ENCODE measurements at places on chromosomes 16 and 17.

DNA sequence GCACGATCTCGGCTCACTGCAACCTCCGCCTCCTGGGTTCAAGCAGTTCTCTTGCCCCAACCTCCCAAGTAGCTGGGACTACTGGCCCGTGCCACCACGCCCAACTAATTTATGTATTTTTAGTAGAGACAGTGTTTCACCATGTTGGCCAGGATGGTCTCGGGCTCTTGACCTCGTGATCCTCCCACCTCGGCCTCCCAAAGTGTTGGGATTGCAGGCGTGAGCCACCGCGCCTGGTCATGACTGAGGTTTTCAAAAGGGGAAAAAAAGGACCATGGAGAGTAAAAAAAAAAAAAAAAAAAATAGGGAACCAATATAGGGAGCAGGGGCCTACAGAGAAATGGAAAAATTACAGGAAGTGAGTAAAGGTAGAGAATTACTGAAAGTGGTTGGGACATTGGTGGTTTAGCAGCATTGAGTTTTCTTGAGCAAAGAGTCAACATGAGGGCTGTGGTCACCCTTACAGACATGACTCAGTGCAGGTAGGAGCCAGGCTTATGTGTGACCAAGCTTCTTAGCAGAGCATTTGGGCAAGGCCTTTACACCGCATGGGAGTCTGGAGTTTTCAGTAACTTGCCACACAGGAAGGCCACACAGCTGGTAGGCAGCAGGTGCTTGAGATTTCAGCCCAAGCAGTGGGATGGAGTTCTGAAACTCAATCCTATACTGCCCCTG lies 447.3 kb downstream of the HS3ST3B1 start:
- DNase-seq: no peak

DNA sequence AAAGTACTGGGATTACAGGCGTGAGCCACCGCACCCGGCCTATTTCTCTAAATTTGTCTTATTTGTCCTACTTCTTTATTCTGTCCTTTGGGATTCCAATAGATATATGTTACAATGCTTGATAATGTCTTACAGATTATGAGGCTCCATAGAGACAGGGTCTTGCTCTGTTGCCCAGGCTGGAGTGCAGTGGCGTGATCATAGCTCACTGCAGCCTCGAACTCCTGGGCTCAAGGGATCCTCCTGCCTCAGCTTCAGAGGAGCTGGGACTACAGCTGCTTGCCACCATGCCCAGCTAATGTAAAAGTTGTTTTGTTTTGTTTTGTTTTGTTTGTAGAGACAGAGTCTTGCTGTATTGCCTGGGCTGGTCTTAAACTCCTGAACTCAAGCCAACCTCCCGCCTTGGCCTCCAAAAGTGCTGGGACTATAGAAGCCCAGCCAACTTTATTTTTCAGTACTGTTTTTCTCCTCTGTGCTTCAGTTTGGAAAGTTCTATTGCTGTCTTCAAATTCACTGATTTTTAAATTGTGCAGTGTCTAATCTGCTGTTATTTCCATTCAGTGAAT lies 10.3 kb downstream of the ANKRD13B start:
- DNase-seq: no peak

- no peak for DNase-seq
These were observed 10.9 kb downstream of the RAB40C start for GRCh38 chr16:600781-601180.

DNA sequence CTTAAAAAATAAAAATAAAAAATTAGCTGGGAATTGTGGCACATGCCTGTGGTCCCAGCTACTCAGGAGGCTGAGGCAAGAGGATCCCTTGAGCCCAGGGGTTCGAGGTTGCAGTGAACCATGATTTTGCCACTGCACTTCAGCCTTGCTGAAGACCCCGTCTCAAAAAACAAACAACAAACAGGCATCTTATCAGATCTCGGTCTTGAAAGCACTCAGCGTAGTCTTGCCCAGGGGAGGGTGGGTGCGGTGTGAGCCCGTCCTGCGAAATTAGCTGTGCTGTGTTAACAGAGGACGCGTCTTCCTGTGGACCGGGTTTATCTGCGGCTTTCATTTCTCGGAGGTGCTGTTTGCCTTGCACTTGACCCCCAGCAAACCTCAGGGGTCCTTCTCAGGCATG lies 5.4 kb downstream of the GAA start:
- DNase-seq: no peak

GRCh38 chr17:80284631-80285030 lies 24.0 kb downstream of the RNF213 start:
- DNase-seq: no peak

- DNase-seq: no peak
These were observed 8.4 kb upstream of the CRYBA1 start for GRCh38 chr17:29238133-29238850.

- DNase-seq: no peak
These were observed 515.0 kb upstream of the SALL1 start for GRCh38 chr16:51666074-51666473.

GRCh38 chr17:62703261-62703775 lies 75.8 kb downstream of the MRC2 start:
- no peak for DNase-seq

DNA sequence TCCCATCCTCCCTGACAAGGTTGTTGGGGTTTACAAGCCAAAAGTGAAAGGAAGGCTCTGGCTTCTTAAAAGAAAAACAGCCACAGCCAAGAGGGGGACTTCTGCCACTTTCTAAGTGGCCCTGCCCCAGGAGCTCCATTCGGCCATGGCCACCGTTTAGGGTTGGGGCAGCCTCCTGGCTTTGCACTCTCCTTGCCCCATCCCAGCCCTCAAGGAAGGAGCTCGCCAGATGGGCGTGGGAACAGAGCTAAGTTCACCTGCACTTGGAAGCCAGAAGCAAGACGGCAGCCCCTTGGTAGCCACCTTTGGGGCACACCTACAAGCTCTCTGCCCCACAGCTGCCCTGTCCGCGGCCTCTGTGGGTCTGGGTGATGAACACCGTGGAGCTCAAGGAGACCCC lies 122.4 kb upstream of the CDC42EP4 start:
- DNase-seq: no peak

DNA sequence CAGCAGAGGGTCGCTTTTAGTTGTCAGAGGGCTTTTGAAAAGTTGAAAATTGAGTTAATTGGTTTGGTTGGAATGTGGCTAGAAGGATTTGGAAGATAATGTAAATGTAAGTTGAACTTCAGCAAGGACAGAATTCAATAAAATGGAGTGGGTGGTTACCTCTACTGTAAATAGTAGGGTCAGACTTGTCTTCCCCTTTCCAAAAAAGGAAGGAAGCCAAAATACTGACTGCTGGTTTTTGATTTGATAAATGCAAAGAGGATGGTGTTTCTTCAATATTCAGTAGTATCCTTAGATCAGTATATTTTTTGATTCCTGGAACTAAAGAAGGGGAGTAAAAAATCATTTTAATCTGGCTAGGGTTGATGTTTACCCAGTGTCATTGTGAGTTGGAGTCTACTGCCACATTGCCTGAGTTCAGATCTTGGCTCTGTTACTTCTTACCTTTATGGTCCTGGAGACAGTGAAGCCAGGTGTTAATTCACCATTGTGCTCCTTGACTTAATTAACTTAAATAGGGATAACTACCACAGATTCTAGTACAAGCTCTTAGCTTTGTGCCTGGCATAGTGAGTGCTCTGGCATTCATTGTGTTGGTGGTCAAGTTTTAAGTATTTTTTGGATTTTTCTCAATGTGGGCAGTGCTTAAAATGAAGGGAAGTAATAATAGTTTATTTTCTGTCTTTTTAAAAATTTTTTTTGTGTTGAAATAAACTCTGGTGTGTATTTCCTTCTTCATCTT lies 4.4 kb downstream of the HAPSTR1 start:
- no peak for DNase-seq

DNA sequence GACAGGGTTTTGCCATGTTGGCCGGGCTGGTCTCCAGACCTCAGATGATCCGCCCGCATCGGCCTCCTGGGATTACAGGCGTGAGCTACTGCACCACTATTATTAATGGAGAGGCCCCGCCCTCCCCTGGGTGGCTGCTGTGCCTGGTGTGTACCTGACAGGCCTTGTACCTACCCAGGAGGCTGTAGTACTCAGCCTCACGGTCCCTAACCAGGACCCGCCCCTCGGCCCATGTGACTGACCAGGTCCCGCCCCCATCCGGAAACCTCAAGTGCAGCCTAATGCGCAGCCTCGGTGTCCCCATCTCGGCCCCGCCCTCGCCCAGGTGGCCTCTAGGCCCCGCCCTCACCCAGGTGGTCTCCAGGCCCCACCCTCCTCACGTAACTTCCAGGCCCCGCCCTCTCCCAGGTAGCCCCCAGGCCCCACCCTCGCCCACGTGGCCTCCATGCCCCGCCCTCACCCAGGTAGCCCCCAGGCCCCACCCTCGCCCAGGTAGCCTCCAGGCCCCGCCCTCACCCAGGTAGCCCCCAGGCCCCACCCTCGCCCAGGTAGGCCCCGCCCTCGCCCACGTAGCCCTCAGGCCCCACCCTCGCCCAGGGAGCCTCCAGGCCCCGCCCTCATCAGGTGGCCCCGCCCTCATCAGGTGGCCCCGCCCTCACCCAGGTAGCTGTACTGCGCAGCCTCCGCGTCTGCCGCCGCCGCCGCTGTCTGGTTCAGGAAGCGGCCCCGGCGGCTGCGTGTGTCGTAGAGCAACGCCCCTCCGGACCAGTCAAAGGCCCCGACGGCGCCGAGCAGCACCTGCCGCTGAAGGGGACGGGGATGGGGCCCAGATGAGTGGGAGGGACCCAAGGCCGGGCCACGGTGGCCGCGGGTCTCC lies 31.0 kb downstream of the HASPIN start:
- DNase-seq: peak; percentile 66

- DNase-seq: no peak
These were observed 330.3 kb upstream of the CDH5 start for GRCh38 chr16:66036184-66036583.

DNA sequence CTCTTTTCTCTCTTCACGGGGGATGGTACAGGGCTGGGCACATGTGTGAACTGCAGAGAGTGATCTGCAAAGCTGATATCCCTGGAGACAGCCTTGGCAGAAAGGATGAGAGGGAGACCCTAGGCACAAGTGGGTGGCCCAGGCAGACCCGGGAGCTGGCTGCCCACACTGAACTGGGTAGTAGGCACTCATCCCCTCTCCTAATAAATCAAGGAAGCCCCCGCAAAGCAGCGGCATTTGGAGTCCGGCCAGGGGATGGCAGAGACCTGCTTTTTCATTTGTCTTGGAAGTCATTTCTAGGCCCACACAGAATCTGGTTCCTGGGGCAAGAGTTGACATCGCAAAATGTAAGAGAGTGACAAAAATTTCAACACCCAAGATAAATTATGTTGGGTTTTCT lies 3.0 kb upstream of the TFAP4 start:
- DNase-seq: no peak

GRCh38 chr16:533391-534123 lies 6.0 kb downstream of the CAPN15 start:
- DNase-seq: no peak

GRCh38 chr16:67270931-67271338 lies 8.4 kb upstream of the PLEKHG4 start:
- DNase-seq: no peak

DNA sequence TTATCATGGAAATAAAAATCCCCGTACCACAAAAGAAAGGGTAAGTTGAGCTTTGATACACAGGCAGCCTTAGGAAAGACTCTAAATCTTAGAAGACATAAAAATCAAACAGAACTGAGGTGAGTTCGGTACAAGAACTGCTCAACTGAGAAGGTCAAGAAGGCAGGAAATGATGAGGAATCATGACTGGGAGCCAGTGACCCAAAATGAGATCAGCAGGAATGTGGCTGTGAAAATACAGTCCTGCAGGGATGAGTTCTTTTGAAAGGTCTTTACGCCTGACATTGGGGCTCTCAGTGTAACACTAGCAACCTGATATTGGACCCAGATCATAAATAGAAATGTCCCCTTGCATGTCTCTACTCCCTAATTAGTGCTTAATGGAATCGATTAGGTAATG lies 56.3 kb upstream of the CDH11 start:
- DNase-seq: no peak

- no peak for DNase-seq
These were observed 200.1 kb downstream of the CBLN1 start for GRCh38 chr16:49081554-49081953.

DNA sequence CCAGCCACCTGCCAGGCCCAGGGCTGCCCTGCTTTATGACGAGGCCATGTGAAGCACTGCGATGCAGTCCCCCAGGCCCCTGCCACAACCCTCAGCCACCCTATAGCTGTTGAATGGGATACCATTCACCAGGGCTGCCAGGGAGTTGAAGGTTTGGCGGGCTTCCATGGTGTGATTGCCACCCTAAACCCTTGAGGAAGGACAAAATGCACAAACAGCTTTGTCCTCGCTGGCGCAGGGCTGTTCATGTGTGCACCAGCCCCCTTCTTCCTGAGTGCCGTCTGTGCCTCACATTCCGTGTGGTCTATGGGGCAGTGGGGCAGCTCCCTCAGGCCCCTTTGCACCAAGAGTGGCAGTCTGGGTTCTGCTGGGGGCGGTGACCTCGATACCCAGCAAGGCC lies 25.3 kb downstream of the NARF start:
- DNase-seq: no peak

DNA sequence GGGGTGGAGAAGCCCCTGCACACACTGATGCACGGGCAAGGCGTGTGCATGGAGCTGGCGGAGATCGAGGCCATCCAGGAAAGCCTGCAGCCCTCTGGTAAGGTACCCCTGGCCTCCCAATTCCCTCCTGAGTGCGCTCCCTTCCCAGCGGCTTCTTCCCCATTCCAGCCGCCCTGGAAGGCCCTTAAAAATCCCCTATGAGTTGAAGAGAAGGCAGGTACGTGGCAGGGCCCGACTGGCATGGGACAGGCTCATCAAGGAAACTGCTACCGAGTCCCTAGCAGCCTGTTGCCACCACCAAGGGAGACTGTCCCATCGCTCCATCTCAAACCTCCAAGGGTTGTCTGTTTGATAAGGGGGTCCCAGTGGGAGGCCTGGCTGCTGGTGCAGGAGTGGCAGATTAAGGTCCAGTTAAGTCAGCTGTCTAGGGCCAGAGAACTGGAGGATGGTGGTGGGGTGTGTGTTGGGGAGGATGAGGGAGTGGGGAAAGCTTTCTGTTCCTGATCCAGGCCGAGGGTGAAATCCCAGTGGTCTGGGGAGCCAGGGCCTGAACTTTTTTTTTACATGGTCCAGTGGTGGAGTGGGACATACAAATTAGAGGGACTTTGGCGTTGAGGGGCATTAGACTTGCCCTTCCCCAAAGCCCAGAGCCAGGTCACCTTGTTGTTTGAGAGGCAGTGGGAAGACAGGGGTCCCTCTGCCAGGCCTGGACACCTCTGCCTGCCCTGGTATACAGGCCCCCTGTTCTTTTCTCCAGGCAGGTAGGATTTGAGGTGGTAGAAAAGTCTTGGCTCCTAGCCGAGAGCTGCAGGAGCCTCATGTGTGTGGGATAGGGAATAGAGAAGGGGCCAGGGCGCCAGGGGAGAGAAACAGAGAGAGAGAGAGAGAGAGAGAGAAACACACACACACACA lies 994 bp downstream of the IGFBP4 start:
- no peak for DNase-seq
